ENCODE measurements at places on chromosomes 16 and 17. TPM values are rescaled to one million over a fixed set of nuclear protein-coding genes. Genes with fewer than 3 reads are reported as not detected.
A peak's percentile ranks its signal among the peaks of the same experiment; 100 is the strongest.

Gene UBE2Z
- total RNA-seq = 52.7 TPM

Gene RDM1
- 0.88 TPM for total RNA-seq

- H3K27me3 ChIP-seq = no peaks in the 10 kb centered on the region
- H3K36me3 ChIP-seq = no peaks in the 10 kb centered on the region
- no peak overlapping the region for H3K4me3 ChIP-seq
These were observed 15.7 kb downstream of the ZDHHC7 start for GRCh38 chr16:84995663-84996062.

Gene HOXB6
- total RNA-seq = 66.8 TPM

Gene VWA3A
- 0.18 TPM for total RNA-seq

Gene C17orf58
- 8.3 TPM for total RNA-seq

- H3K4me1 ChIP-seq = no peaks in the 10 kb centered on the region
- H3K27ac ChIP-seq = no peak overlapping the region
- DNase-seq = no peak
These were observed 8.0 kb downstream of the OR1F1 start for GRCh38 chr16:3195975-3196374.

GRCh38 chr17:29180034-29180787 lies at the start of gene MYO18A:
MYO18A (minus strand) TSS chr17:29180398; CDS start chr17:29166940, 13,458 bp downstream.
- peaks cover 28% of the 10 kb centered on the region for H3K4me1 ChIP-seq
- H3K27me3 ChIP-seq = no peaks in the 10 kb centered on the region
- H3K36me3 ChIP-seq = no peaks in the 10 kb centered on the region
- H3K27ac ChIP-seq = peak within 1 kb of the TSS; percentile 90
- DNase-seq = peak; percentile 69
- H3K4me3 ChIP-seq = peak within 1 kb of the TSS; percentile 88

DNA sequence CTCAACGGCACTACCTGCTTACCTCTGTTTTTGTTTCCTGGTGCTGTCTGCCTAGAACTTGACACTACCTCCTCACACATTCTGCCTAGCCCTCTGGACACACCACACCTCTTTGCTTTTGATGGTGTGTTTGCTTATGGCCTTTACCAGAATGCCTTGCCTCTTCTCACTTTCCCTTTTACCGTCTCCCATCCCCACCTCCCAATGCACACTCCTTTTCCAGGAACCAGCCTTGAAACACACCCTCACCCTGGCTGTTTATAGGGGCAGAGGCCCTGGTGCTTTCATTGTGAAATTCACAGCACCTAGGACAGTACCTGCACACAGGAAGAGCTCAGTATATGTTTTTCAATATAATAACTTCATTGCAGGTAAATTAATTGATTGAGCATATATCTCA lies 56.2 kb downstream of the MAP2K6 start:
- H3K27ac ChIP-seq = no peak overlapping the region
- H3K4me3 ChIP-seq = no peak overlapping the region
- H3K27me3 ChIP-seq = no peaks in the 10 kb centered on the region
- no peaks in the 10 kb centered on the region for H3K4me1 ChIP-seq
- H3K36me3 ChIP-seq = no peaks in the 10 kb centered on the region
- DNase-seq = no peak

DNA sequence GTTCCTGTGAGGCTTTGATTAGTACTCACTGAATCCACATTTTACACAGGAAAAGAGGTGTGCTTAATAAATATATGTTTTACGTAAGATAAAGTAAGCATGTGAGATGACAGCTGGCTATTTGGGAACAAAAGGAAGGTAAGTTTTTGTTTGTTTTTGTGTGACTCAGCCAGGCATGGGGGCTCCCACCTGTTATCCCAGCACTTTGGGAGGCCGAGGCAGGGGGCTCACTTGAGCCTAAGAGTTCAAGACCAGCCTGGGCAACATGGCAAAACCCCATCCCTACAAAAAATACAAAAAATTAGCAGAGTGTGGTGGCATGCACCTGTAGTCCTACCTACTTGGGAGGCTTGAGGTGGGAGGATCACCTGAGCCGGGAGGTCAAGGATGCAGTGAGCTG lies 17.9 kb downstream of the GPR142 start:
- no peak overlapping the region for H3K4me3 ChIP-seq
- no peak for DNase-seq

DNA sequence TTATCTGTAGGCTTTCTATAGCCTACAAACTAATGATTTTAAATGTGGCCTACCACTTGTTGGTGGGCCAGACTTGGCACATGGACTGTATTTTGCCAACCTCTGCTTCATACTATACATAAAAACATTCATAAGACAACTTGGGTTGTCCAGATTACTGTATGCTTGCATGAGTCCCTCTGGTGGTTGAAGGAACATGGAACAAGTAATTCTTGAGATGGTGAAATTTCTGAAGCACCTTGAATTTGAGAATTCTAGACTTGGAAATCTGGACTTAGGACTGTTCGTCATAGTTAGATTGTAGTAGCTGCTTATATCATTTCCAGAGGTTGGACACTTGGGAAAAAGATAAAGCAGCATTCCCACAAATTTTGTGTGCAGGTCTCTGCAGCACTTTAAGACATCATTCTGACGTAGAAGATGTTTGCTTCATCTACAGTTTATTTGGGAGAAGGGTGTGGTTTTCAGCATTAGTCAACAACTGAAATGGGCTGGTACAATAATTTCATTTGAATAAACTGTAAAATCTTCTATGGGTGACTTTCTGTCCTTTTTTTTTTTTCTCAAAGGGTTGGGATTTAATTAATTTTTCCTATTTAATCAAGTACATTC lies 31.2 kb downstream of the NFATC3 start:
- no peak overlapping the region for H3K27ac ChIP-seq
- H3K4me1 ChIP-seq = no peaks in the 10 kb centered on the region
- no peak overlapping the region for H3K4me3 ChIP-seq
- H3K36me3 ChIP-seq = no peaks in the 10 kb centered on the region
- no peak for DNase-seq

Gene RCVRN
- not detected for total RNA-seq

Gene HOXB9
- 28.3 TPM for total RNA-seq

Data from Peyer's patch (tissue), 4 donors.